ENCODE measurements at places on chromosomes 3 and 15.
A peak's percentile ranks its signal among the peaks of the same experiment; 100 is the strongest.

- ATAC-seq, result no peak
Measured at GRCh38 chr3:153617463-153617862, 455.4 kb downstream of the RAP2B start.

DNA sequence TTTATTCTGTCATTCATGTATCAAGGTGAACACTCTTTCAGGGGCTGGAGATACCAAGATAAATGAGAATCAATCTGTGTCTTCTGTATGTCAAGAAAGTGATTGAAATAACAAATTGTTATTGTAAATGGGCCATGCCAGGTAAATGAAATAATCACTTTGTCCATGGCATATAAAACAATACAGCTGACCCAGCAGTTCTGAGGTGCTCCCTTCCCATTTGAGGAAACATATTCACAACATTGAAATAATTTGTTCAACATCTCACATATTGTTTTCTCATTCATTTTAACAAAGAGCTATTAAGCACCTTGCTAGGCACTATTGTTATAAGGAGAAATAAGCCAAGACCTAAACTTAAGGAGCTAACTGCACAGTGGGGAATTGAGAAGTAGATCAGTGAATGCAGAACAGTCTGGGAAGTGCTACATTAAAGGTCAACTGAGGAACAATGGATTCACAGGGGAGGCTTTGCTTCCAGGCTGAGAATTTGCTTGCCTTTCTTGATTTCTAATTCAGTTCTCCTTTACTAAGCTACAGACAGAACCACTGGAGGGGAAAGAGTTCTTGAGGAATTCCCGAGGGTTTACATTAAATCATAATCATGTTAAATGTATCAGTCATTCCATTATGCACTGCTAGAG lies 806.3 kb upstream of the ARPP21 start:
- ATAC-seq, result no peak

DNA sequence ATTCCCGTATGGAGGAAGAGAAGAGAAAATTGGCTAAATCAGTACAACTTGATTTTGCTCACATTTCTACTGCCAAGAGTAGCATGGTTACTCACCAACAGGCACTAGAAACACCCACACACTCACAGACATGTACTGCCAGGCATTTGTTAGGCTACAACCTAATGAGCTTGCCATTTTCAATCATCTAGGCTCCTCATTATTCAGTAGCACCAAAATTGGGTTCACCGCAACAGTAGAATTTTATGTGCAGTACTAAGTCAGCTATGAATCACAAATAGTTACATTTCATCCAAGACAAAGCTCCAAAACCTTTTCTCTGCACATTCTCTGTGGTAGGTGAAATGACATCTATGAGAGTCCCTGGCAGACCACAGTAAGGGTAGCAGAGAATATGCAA lies 15.0 kb upstream of the THUMPD3 start:
- ATAC-seq, result no peak

GRCh38 chr3:46846624-46847542 lies 16.4 kb downstream of the MYL3 start:
- no peak for ATAC-seq

- ATAC-seq, result no peak
Measured at GRCh38 chr15:35427091-35427490, 118.9 kb downstream of the DPH6 start.

DNA sequence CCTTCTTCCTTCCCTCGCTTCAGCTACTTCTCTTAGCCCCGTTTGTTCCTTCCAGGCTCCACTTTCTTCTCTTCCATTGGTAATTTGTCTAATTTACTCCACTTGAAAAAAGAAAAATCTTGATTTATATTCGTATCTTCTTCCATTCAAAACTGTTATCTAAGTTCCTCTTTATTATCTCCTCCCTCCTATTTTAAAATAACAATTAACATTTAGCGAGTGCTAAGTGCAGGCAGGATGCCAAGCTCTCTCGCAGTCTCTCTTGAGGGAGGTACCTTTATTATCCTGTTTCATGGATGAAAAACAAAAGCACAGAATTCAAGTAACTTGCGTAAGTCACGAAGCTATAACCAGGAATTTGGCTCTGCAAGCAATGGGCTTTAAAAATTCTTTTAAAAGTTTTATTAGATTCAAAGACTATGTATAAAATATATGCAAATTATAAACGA lies 418.9 kb upstream of the NAALADL2 start:
- no peak for ATAC-seq

DNA sequence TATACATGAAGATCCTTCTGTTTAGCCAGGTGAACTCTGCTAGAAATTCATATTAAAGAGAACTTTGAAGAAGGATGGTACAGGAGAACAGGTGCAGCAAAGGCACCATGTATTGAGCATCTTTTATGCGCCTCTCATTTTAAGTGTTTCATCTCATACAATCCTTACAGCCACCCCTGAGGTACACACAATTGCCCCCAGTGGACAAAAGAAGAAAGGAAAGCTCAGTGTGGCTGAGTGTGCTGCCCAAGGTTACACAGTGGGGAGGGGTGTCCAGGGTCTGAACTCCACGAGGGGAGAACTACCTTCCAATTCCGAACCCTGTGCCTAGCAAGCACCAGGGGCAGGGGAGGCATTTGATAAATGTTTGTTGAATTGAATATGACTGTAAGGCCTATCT lies 98.6 kb downstream of the MECOM start:
- ATAC-seq, result no peak

DNA sequence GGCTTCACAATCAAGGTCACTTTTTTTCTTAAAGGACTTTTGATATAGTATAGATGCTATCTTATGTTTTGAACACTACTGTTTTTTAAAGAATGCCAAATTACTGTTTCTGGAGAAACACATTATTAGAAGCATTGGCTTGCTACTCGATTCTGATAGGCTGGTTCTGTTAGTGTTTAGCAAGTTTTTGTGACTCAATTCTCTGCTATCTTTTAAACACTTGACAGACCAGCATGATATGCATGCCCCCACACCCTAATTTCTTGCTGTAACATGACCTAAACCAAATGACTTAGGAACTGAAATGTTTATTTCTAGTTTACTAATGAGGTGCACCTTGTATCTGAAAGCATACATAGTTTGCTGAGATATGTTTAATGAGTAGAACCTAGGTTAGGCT lies 5.5 kb upstream of the IL20RB start:
- ATAC-seq, result no peak

DNA sequence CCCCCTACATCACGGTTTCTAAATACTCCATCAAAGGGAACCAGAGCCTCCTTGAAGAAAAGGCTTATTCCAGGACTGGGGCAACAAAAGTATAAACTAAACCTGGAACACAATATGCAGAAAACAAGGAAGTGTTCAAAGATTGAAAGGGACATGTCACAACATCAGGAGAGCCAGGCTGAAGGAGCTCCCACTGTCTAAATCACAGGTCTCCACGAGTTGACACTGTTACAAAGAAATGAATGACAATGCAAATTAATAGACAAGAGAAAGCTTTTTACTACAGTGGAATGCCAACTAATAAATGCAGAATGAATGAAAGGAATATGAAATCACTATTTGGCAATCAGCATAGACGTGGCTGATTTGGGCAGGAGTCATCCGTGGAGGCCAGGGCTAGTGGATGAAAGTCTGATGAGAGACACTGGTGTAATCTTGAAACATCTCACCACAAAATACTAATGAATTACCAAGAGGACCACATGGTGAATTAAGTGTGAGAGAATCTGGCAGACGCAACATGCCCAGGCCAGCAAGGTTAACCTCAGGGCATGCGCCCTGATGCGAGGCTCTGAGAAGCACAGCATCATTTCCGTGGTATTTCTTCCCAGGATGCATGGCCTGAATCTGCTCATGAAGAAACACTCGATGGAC lies 123.8 kb upstream of the TJP1 start:
- ATAC-seq, result no peak

GRCh38 chr3:126349611-126350501 lies 7.4 kb downstream of the KLF15 start:
- ATAC-seq, result no peak

GRCh38 chr3:187888701-187889100 lies 143.4 kb upstream of the BCL6 start:
- no peak for ATAC-seq

DNA sequence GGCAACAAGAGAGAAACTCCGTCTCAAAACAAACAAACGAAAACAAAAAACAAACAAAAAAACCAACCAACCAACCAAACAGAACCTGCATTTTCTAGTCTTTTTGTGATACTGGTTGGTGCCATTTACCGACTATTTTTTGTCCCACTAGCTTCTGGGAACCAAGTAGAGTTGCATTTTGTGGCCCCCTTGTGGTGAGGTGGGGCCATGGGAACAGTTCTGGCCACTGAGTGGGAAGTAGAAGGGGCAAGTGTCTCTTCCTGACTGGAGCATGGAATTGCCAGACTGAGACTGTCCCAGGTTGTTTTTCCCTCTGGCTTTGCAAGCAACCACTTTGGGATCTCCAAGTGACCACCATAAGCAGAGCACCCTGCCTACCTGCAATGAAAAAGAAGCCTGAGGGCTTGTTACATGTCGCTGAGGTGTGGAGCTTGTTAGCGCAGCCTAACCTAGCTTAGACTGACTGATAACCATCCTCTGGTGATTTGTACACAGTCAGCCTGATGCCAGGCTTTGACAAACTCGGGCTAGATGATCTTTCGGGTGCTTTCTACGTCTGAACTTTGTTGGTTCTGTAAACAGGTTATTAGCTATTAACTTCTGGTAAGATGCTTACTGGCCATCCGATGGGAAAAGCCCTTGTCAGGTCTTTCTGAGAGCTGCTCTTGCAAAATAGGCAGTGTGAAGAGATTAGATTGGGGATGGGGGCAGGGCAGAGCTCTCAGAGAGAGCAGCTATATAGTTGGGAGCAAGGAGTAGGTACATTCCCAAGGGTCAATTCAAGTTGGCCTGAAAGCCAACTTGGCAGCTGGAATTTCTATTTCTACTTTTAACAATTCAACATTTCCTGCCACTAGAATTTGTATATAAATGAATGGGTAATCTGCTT lies 172.2 kb downstream of the SSR3 start:
- ATAC-seq, result no peak

GRCh38 chr3:65177960-65178376 lies 490.2 kb upstream of the ADAMTS9 start:
- ATAC-seq, result no peak

DNA sequence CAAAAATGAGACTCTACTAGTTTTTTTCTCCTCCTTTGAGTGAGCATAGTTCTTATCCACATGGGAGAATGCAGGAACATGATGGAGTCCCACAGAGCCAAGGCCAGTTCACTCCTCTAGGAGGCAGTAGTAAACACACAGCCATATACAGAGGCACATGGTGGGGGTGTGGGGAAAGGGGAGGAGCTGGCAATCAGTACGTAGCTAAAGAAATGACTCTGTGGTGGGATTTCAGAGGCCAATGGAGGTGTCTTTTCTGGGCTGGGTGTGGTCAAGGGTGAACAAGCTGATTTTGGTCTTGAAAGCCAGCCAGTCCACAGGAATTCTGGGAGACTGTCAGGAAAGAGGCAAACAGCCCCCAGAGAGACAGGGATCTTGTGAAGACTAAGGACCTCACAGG lies 6.6 kb upstream of the RAB11A start:
- ATAC-seq, result no peak

DNA sequence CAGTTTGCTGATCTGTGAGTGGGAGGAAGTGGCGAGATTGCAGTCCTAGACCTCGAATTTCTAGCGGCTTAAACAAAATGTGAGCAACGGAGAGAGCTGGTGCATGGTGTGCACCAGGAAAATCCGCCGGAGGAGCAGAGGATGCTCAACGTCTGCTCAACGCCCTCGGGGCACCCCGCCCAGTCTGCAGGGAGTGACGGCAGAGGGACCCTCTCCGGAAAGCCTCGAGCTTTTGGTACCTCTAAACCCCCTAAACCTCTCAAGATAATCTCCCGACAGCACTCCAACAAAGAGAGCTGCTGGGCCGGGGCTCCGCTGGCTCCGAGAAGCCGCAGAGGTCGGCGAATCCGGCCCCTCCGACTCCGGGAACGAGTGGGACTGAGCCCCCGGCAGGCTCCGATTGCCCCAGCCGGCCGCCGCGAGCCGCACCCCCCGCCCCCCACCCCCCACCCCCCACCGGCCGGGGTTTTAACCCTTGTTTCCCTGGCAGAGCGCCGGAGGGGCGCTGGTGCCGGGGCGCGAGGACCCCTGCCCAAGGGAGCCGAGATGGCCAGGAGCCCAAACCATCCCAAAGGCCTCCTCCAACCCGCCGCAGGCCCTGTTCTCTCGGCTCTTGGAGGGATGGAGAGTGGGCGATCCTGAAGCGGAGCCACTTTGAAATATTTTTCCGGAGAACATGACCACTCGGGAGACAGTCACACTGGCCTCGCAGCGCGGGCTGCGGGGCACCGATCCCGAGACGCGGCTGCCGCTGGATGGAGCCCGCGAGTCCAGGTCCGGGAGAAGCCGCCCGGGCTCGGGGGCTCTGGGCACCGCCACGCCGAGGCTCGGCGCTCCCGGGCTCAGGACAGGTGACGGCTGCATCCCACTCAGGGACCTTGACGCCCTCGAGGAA lies 1.5 kb downstream of the MEGF11 start:
- peak; percentile 75 for ATAC-seq

- ATAC-seq, result peak; percentile 23
Measured at GRCh38 chr15:70833861-70834765, 19.8 kb downstream of the LARP6 start.

GRCh38 chr3:45760878-45761711 lies 35.2 kb downstream of the SLC6A20 start:
- peak; percentile 91 for ATAC-seq

DNA sequence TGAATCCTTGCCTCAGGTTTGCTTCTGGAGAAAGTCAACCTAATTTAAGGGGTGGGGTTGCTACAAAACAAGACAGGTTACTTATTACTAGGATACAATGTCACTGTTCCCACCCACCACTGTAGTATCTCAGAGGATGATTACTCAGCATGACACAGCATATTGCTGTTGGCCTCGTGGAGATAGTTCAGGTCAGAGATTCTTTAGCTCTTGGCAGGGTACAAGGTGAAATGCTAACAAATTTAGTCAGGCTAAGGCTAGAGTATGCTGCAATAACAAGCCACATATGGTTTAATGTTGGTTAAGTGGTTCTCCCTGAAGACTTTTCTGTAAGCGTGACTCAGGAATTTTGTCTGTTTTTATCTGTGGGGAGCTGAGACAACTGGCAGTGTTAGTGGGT lies 161.8 kb downstream of the EDEM1 start:
- no peak for ATAC-seq

DNA sequence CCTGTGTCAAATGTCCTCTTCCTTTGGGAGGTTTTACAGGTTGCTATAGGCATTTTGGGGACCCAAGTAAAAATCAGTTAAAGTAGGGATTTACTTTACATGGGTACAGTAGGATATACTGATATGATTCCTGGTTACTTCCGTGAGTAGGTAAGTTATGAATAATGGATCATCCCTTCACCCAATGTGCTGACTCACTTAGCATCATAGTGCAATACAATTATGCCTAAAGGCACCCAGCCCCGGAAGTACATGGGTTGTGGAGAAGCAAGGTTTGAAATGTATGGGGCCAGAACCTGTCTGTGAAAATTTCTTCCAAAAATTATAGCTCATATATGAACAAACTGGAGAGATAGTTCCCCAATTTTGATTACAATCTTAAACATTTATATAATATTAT lies 64.0 kb downstream of the GLB1 start:
- peak; percentile 57 for ATAC-seq

DNA sequence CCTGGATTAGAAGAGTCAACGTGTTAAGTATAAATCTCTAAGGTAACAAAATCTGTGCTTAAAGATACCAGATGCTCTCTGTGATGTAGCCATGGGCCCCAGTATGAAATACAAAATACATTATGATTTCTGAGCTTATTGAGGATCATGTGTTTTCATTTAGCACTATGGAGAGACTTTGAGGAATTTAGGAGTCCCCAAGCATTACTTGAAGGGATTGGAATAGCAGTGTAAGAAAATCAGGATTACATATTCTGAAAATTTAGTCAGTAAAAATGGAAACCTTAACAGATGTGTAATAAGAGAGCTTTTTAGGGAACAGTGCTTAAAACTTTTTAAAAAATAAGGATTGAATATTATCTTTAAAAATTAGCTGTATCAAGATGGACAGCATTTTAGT lies 35.5 kb downstream of the ECT2 start:
- no peak for ATAC-seq

Measured in motor neuron (in vitro differentiated cells).